Substantia nigra (tissue), 51 donors: ENCODE measurements at places on chromosomes 11 and 22.

DNA sequence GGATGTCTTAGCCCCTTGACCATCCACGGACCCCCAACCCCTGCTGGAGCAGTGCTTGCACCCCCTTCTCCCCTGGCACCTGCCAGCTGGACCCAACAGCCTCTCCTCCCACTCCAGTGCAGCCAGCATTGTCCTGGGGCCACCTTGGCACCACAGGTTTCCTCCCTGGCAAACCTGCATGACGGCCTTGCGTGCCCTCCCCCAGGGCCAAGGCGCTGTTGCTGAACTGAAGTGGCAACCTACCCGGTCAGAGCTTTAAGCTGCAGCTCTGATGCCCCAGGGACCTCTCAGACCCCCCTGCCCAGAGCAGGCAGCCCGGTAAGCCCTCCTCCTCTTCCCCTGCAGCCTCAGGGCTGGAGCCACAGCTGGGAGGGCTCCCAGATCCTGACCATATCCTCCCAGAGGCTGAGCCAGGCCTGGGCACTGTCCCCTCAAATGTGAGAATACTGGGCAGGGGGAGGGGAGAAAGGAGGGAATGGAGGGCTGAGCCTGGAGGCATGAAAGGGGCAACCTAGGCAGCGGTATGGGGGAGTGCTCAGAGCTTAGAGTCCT is 1.8 kb upstream of the LRRC75B start:
- DNase-seq = no peak

GRCh38 chr11:79007771-79008402 is 432.9 kb downstream of the TENM4 start:
- no peak for DNase-seq

DNA sequence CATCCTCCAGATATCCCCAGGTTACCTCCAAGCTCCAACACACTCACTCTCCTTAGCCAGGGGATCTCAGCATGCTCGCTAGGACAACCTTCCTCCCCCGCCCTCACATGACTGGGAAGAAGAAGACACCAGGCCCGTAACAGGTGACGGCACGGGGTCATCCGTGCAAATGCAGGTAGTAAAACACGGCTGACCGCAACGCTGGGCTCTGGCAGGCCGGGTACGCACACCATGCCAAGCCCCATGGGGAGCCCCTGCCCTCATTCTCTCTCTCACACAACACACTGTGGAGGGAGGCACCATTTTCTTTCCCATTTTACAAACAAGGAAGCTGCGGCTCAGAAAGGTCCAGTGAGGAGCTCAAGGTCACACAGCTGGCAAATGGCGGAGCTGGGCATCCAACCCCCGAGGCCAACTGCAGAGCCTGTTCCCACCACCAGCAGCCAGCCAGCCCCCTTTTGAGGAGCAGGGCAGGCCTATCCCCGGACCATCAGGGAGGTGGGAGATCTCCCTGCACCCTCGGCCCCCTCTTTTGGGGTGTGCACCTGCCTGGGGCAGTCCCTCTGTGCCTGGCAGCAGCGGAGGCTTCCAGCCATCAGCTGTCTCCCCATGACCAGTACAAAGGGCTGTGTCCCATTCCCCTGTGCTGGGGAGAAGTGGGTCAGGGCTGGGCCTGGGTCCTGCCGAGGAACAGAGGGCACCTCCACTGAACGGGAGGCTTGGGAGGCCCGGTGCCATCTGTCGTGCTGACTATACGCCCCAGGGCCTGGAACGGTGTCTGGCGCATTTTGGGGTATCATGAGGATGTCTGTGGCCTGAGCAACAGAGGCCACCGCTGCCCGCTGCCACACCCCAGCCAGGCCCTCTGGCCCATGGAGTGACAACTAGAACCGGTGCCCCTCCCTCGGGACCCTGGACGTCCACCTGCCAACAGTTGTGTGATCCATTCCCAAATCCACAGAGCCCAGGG is 280.9 kb downstream of the CTTN start:
- no peak for DNase-seq

DNA sequence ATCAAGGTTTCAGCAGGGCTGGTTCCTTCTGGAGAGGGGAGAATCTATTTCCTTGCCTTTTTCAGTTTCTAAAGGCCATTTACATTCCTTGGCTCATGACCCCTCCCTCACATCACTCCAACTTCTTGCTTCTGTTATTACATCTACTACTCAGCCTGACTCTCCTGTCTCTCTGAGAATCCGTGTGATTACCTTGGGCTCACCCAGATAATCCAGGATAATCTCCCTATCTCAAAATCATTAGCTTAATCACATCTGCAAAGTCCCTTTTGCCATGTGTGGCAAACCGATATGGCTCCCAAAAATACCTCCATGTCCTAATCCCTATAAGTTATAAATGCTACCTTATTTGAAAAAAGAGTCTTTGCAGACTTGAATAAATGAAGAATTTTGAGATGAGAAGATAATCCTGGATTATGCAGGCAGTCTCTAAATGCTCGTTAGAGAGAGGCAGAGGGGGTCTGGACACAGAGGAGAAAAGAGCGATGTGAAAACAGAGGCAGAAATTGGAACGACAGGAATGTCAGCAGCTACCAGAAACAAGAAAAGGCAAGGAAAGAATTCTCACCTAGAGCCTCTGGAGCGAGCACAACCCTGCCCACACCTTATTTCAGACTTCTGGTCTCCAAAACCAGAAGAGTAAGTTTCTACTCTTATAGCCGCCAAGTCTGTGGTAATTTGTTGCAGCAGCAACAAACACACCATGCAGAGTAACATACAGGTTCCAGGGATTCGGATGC is 23.6 kb upstream of the ARHGAP32 start:
- DNase-seq = no peak

DNA sequence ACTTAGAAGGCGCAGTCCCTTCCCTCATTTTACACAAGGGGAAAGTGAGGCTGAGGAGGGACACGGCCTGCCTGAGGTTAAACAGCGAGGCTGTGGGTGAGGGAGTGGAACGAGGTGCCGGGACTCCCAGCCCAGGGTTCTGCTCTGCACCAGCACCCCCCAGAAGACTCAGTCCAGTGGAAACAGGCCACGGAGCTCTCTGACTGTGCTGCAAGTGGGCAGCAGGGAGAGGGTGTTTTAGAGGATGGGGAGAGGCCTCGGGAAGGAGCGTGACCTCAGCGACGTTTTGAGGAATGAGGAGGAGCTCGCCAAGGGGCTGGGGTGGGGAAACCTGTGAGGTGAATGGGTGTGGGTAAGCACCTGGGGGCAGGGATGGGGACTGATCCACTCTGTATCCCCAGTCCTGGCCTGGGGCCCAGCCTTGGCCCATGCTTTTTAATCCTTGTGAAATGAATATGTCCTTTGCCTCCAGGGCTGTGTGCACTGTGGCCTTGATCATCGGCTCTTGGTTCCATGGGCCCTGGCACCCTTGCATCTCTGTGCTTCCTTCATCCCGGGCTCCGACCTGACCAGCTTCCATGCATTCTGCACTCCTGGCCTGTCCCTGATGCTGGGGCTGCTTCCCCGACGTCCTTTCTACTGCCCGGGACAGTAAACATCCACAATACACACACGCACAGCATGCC is 44.2 kb downstream of the SHISAL1 start:
- no peak for DNase-seq

DNA sequence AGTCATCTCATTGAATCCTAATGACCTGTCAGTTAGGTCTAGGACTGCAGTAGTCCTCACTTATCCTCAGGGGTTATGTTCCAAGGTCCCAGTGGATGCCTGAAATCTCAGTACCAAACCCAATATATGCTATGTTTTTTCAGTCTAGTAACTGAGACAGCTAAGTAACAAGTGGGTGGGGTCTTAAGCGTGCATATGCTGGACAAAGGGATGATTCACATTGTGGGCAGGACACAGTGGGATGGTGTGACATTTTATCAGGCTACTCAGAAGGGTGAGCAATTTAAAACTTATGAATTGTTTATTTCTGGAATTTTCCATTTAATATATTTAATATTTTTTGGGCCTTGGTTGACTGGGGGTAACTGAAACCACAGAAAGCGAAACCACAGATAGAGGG is 29.0 kb downstream of the DDX10 start:
- no peak for DNase-seq

DNA sequence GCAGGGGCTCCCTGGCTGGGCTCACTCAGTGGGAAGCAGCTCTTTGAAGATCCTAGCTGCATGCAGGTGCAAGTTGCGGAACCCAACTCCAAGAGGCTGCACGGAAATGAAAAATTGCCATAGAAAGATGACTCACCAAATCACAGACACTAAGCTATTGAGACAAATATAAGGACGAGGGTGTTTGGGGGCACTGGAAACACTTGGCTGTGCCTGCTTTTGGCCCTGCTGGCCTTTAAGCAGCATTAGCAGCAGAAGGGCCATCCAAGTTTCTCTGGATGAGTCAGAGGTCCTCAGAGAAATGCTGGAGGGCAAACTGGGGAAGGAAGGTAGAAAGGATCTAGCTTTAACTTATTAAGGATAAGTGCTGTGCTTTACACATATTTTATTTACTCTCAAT is 282.3 kb downstream of the KIRREL3 start:
- no peak for DNase-seq

DNA sequence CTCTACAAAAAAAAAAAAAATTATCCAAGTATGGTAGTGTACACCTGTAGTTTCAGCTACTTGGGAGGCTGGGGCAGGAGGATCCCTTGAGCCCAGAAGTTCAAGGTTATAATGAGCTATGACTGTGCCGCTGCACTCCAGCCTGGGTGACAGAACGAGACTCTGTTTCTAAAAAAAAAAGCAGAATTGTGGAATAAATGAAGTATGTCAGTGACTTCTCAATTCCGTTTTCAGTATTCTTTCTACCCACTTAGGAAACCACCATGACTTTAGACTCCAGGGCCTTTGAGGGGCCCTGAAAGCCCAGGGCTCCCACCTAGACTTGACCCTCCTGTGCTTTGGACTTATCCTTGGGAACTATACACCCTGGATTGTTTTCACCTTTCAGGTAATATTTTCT is 6.5 kb upstream of the NUP160 start:
- no peak for DNase-seq

- DNase-seq = no peak
Observed at GRCh38 chr11:22084056-22084455, 108.8 kb upstream of the ANO5 start.

DNA sequence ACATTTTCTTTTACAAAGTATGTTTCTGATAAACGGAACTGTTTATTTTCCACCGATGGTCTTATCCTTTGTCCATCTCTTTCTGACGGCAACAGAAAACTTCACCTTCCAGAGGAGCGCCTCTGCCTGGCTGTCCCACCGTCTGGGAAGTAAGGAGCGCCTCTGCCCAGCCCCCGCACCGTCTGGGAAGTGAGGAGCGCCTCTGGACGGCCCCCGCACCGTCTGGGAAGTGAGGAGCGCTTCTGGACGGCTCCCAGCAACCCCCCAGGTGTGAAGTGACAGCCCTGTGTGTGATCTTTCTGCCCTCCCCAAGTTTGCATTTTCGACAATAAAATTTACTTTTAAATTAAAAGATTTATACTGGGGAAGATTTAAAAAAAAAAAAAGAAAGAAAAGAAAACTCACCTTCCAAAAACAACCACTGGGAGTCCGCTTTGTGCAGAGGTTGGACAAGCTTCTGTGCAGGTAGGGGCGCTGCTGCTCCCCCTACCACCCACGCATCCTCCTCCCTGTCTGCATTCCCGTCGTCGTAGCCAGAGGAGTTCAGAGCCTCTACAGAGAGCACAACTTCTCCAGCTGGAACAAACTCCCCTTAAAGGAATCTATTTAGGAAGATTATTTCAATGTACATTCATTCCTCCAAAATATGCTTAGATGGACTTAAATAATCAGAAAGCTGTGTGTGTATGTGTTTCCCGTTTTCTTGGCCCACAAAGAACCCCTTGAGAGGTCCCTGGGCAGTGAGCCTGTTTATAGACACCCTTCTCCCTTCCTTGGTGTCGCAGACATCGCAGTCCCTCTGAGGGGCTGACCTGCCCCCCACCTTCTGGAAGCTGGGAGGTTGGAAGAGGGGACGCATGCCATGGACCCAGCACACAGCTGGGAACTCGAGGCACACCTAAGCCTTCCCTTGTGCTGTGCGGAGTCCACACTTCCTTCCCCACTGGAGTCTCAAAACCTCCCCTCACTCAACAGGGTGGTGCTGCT is 849 bp upstream of the APOBEC3B start:
- DNase-seq = no peak

DNA sequence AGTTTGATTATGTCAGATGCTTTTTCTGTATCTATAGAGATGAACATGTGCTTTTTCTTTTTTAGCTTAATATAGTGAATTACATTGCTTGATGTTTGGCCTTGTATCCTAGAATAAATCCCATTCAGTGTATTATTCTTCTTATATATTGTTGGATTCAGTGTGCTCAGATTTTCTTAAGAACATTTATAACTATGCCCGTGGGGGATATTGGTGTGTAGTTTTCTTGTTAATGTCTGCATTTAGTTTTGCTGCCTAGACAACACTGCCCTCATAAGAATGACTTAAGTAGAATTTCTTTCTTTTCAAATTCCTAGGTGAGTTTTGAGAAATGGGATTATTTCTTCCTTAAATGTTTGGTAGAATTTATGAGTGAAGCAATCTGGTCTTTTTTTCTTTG is 98.5 kb downstream of the TMEM135 start:
- DNase-seq = no peak

DNA sequence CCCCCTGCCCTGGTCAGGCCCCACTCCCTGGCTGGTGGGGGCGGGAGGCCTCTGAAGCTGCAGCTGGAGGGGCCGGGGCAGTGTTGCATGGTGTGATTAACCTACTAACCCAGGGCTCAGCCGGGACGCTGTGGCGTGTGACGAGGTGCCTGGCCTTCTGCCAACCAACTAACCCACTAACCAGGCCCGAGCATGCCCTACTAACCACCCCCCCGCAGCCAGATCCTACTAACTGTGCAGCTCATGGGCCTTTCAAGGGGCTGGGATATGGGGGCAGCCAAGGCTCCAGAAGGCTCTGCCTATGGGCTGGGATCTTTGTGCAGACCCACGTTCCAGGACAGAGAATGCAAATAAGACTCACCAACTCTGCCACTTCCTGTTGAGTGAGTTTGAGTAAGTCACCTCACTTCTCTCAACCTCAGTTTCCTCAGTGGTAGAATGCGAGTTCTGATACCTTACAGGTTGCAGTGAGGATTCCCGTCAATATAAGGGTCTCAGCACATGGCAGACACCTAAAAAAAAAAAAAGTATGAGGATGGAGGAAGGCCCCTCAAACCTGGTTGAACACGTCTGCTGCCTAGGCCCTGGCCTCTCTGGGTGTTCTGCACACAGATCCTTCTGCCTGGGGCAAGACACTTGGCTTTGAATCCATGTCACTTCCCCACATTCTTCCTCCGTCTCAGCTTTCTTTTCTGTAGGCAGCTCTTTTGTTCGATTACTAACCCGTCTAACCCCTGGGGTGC is 14.1 kb downstream of the MIAT start:
- no peak for DNase-seq

DNA sequence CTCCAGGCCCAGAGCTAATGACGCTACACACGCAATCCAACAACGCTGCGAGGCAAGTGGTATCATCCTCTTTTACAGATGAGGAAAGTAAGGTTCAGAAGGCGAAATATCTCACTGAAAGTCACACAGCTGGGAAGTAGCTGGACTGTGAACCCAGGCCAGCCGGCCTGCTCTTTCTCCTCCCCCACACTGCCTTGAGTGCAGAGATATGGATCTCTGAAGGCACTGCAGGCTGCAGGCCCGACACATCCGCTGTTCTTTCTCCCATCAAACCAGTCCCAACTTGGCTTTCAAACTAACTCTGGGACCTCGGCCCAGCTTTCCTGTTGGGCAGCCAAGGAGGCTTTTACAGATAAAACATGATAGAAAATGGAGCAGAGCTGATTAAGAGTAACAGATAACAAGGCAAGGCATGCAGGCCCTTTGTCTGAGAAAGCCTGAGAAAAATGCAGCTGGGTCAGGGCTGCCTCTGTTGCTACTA is 64.0 kb upstream of the PTPRJ start:
- DNase-seq = no peak

GRCh38 chr22:50522806-50523438 is 2.5 kb downstream of the SCO2 start:
- no peak for DNase-seq

GRCh38 chr11:68695531-68695930 is 11.2 kb downstream of the GAL start:
- DNase-seq = no peak
